ENCODE measurements at places on chromosomes 5 and 9.

DNA sequence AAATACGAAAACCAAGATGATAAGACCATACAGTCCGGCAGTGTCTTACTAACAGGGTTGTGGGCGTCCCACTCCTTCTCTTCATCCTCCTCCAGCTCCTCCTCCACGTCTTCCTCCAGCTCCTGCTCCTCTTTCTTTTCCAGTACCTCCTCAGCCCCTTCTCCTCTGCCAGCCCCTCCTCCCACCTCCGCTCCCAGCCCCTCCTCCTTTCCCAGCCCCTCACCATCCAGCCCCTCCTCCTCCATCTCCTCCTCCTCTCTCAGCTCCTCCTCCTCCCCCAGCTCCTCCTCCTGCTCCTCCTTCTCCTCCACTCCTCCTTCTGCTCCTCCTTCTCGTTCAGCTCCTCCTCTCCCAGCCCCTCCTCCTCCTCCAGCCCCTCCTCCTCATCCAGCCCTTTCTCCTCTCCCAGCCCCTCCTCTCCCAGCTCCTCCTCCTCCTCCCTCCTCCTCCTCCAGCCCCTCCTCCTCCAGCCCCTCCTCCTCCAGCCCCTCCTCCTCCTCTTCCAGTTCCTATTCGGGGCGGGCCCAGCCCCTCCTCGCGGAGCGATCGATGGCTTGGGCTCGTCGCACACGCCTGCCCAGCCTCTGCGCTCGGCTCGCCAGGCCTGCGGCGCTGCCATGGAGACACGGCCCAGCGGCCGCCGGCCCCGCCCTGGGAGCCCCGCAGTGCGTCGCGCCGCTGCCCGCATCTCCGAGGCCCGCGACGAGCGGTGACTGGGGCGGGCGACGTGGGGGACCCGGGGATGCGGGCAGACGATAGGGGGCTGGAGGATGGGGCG lies at the start of gene BRD3OS:
Gene BRD3OS, plus strand, starts transcription at position 654 of the 778 bp plus-strand sequence. CDS start 1,267 bp downstream, outside the sequence.
- DNase-seq: peak; percentile 92

- DNase-seq: no peak
Measured at GRCh38 chr9:73199886-73200285, 48.2 kb downstream of the ANXA1 start.

DNA sequence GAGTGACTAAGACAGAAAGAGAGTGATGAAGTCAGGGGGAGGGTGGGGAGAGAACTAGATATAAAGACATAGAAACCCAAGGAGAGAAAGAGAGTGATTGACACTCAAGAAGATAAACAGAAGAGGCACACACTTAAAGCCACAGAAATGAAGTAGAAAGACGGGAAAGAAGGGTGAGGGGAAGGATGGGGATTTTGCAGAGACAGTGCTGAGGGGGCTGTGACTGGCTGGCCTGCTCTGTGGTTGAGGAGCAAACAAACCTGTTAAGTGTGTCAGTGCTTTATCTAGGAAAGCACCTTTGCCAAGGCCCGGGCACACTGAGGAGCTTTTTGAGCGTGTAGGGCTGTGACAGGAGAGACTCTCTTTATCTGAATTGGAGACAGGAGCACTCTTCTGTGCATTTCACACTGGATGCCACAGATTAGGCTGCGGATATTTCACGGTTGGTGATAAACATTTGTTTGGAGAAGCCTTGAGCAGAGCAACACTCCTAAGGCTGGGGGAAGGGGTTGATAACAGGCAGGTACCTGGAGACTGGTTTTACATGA lies 109.1 kb downstream of the DOCK2 start:
- DNase-seq: no peak

DNA sequence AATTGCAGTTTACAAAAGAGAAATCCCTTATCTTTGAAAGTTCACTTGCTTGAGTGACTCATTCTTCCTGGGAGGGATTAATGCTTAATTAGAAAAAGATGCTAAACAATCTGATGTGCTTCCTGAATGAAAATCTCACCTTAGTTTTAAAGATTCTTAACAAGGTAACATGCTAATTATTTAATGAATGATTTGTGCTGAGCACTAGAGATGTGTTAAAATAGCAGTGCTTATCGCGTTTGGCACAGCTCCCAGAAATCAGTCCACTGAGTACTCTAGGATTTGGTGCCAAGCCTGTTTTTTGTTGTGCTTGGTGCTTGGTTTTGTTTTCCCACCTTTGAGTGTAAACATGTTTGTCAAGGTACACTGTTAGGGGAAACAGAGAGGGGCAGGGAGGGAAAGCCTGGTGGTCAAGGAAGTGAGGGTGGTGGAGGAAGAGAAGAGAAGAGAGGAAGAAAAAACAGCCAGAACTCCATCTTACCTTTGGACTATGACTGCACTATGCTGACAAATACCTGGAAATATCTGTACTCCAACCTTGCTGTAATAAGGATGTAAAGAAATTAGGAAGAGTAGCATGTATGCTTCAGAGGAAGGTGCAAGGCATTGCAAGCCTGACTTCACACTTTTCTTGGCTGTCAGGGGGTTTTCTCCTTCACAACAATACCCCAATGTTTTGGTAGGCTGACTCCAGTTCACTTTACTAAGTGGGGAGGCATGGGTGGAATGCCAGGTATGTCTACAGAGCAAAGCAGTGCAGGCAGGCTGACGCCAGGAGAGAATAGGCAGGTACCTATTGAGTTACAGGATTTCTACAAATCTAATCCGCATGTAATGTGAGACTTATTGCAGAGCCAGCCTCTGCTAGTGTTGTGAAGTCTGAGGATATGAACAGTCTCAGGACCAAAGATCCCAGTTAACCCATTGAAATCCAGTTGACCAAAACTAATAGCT lies 157.2 kb upstream of the ISL1 start:
- DNase-seq: no peak

DNA sequence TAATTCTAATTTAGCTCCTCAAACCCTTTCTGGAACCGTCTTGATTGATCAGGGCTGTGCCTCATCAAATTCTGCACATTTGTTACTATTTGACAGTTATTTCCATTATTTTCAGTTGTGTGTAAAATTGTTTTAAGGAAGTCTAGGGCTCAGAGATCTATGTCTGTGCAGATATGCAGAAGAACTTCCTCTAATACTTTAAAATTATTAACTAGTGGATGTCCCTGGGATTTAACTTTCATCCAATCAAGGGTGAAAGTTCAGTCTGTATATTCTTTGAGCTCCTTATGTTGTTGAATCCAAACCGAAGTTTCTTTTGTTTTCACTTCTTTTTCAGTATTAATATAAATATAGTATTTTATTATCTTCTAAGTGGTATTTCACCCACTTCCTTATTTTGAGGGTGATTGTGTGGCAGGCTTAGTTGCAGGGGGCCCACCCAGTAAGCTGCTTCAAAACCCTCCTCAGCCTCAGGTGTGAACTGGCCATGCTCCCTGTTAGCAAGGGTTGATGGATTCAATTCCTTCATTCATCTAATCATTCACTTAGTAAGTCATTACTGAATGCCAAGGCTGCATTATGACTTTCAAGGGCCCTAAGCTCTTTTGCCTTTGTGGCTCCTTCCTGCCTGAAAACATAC lies 2.1 kb upstream of the CAMLG start:
- DNase-seq: no peak

DNA sequence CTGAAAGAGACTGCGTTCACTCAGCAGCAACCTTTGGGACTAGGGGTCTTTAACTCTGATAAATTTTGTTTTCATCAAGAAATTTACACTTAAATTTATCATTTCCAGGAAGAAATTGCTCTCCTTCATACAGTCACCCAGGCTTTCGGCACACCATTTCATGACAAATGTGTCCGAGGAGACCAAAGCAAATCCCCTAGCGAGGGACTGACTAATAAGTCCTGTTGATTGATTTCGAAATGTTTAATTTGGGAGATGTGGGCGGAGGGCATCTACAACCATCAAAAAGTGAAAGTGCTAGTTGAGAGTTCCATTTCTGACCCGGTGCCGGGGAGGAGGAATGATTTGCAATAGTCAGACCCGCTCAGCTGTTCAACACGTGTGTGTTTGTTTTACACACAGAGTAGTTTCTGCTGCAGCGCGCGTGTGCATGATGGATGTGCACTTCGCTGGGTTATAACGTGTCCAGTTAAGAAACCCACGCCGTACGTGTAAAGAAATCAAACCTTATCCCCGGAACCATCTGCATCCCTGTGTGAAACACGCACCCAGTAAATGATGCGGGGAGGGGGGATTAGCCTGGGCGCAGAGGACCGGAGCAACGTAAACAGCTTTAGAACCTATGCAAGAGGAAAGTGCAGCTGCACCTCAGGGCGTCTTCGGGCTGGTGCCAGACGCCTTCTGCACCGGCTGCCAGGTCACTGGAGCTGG lies 845 bp upstream of the NR4A3 start:
- peak; percentile 49 for DNase-seq

GRCh38 chr5:125093776-125094175 lies 347.3 kb upstream of the ZNF608 start:
- no peak for DNase-seq
